T-helper 2 cell treated with Interferon-gamma antibody and Interleukin-4, amounts not matched to agents 5 μg/mL and 100 μg/mL, for 36 hours (primary cell): ENCODE measurements at places on chromosomes 2 and 18.

DNA sequence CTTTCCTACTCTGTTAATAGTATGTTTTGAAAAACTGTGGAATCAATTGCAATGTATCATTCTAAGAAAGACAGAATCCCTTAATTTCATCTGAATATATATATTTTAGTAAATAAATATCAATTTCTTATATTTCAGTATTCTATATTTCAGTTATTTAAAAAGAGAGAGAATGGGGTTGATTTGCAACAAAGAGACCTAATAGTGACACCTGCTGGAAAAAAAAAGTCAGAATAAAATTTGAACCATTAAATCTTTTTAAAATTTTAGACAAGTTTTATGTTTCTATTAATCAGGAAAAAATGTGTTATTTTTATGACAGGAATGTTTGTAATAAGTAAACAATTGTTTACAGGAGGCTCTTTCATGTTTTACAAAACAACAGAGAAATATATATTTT lies 20.7 kb upstream of the CCNT2 start:
- no peak for DNase-seq

DNA sequence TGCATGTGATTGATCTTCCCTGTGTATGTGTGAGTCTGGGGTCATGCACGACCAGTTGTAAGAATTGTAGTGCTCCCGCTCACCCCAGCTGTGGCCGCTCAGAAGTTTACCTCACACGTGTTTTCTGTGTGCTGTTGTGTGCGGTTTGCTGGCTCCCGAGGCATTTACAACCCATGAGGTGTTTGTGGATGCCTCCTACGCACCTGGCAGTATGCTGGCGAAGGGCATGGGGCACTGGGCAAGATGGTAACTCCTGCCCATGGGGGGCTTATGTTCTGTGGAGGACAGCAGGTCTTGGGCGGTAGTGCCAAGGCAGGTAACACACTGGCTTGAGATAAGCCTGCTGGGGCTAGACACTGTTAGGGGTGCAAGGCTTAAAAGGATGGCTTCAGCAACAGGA lies 102.6 kb upstream of the HS6ST1 start:
- DNase-seq = no peak

GRCh38 chr2:126765395-126765794 lies 109.4 kb downstream of the GYPC start:
- no peak for DNase-seq

DNA sequence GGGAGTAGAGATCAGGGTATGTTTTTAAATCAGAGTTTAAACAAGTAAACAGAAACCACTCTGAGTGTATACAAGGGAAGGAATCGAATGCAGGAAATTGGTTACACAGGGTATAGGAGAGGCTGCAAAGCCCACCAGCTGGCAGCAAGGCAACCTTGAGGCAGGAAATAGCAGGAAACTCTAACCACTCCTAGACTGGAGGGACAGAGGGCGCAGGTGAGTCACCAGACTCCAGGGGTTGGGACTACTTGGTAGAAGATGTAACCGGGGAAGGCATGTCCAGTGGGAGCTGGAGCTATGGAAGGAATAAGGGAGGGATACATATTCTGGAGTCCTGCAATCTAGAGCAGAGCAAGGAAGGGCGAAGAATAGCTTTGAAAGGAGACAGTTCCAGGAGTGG lies 152.3 kb downstream of the MEIS1 start:
- no peak for DNase-seq

DNA sequence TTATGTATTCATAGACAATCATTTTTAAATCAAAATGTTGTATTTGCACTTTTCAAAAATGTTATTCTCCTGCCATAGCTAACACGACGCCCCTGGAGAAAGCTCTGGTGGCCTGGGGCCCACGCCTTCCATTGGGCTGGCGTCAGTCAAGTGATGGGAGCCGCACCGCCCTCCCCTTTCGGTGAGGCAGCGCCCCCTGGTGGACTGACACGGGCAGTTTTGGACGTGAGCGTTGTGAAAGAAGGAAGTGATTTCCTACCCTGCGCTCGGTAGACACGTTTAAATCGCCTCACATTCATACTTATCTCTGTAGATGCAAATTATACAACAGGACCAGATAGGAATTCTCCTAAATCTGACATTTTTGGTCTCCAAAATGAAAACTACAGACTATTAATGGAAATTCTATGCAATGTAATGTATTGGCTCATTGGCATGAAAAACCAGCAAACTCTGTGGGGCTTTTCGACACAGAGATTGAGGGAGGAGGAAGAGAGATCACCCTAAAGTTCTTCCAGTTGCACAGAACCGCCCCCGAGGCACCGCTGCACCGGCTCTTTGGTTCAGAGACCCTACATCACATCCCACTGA lies 326.2 kb upstream of the SOX11 start:
- peak; percentile 43 for DNase-seq

DNA sequence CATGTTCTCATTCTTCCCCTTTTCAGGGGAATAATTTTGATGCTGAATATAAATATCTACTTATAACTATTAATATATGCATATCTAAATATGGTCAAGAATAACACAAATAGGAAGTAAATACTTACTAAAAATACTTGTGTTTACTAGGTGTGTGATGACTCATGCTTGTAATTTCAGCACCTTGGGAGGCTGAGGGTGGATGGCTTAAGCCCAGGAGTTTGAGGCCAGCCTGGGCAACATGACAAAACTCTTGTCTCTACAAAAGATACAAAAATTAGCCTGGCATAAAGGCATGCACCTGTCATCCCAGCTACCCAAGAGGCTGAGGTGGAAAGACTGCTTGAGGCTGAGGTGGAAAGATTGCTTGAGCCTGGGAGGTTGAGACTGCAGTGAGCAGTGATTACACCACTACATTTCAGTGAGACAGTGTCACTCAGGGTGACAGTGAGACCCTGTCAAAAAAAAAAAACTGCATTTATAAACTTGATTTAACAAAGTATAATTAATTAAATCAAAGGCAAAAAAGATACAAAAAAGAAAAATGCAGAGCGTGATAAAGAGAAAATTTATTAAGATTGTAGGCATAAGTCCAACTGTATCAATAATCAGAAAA lies 703.1 kb upstream of the VRK2 start:
- DNase-seq = no peak

DNA sequence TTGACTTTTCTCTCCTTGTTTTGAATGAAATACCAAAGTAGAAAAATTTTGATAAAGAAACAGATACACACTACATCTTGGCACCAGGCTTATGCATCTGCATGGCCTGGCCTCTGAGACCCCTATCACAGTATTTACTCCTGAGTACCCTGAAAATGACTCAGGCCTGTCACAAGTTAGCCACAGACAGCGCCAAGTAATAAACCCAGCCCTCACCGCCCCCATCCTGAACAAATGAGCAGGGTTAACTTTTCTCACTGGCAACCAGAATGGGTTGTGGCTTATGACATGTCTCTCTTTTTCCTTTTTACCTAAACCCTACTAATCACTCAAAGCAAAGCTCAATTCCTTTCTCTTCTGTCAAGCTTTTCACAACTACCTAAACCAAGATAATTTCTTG lies 35.3 kb downstream of the SPRED2 start:
- DNase-seq = peak; percentile 42

DNA sequence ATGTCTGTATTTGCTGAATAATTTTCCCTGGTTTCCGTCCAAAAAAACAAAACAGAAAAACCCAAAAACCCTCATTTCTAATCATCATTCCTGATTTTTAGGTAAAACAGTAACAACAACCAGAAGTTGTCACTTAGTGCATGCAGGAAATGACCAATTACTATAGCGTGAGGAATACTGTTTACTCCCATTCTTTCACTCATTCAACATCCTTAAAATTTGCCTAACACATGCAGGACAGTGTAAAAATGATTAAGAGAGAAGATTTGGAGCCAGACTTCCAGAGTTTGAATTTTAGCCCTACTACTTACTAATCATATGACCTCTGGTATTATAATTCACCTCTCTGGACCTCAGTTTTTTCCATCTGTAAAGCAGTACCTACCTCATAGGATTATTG lies 83.1 kb downstream of the FIGN start:
- DNase-seq = no peak

GRCh38 chr2:150030436-150031190 lies 443.0 kb upstream of the MMADHC start:
- no peak for DNase-seq

GRCh38 chr2:11213090-11213638 lies 57.9 kb downstream of the SLC66A3 start:
- no peak for DNase-seq

- DNase-seq = peak; percentile 54
These were observed 1.4 kb upstream of the SERTAD2 start for GRCh38 chr2:64655018-64655664.

- DNase-seq = no peak
These were observed 418.3 kb upstream of the DDX18 start for GRCh38 chr2:117396161-117396560.

DNA sequence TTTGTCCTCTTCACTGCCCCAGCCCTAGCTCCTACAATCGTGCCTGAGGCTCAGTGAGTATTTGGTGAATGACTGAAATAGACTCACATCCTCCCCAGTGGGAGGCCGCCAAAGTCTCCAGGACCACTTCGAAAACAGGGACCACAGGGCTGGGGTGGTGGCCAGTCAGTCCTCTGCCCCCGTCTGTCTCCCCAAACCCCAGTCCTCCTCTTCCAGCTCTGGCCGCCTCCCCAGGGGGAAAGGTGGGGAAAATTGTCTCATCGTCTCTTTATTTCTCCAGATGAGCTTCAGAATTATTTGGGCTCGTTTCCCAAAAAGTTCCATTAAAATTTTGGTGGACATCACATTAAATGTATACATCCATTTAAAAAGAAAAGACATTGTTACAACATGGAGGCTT lies 43.5 kb downstream of the NPPC start:
- no peak for DNase-seq

GRCh38 chr2:113791697-113792590 lies 35.5 kb upstream of the SLC35F5 start:
- peak; percentile 54 for DNase-seq

DNA sequence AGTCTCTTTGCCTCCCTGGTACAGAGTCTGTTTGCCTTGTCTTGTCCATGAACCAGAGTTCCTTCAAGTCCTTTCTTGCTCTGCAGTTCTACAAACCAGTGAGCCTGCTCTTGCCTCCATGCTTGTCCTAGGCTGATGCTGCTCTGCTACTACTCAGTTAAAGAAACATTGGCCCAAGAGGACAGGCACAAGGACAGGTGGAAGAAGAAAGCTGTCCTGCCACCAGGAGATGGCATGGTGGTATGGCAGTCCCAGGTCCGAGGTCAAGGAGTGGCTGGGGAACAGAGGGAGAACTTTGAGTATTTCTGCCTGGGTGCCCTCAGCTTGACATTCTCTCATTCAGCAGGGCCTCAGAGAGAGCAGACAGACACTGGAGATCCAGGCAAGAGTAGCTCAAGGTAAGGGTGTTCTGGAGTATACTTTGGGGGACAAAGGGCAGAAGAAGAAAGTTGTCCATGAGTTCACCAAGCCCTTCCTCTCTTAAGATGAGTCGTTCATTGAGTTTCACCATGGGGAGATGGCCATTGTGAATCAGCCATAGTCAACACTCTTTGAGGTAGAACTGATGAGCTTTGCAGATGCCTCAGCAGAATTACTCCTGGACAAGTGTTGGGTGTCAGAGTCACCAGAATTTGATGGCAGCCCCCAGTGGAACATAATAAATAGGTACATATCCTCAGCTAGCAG lies 20.4 kb downstream of the TTC32 start:
- DNase-seq = no peak

GRCh38 chr2:62495761-62496160 lies 10.2 kb downstream of the TMEM17 start:
- DNase-seq = no peak

GRCh38 chr18:54720620-54721019 lies 107.7 kb upstream of the RAB27B start:
- no peak for DNase-seq

DNA sequence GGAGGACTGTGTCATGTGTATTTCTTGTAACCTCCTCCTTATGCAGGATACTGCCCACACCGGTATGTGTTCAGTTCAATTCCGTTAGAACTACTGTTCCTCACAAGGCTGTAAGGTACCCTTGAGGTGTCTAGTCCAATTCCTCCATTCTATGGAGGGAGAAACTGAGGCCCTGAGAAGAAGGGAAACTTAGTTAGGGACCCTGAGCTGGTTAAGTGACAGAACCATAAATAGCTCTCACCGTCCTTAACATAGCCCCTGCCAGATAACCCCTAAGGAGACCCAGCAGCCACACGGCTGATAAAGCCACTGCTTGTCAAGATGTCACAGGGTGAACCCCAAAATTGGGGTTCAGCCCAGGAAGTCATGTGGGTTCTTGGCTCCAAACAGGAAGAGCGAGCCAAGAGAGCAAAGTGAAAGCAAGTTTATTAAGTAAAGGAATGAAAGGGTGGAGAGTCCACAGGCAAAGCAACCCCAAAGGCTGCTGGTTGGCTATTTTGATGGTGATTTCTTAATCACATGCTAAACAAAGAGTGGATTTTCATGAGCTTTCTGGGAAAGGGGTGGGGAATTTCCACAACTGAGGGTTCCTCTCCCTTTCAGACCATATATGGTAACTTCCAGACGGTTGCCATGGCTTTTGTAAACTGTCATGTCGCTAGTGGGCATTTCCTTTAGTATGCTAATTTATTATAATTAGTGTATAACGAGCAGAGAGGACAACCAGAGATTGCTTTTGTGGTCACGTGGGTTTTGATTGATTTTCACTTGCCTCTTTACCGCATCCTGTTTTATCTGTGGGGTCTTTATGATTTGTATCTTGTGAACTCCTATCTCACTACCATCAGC lies 83.4 kb upstream of the RTN4 start:
- peak; percentile 40 for DNase-seq

DNA sequence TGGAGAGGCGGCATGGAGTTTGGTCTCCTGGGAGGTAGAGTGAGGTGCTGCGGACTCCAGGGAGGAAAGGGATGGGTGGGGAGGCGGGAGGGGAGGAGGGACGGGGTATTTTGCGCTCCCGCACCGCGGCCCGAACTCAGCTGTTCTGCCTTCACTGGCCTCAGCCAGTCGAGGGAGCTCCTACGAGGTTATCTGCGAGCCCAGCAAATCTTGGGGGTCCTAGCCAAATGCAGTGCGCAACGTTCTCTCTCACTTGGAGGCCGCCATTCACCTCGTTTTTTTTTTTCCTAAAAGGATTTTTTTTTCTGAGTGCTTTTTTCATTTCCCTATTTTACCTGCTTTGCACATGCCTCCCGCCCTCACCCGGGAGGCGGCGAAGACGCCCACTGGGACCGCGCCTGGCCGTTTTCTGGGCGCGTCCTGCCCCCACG lies 877 bp upstream of the BCL2L11 start:
- no peak for DNase-seq

DNA sequence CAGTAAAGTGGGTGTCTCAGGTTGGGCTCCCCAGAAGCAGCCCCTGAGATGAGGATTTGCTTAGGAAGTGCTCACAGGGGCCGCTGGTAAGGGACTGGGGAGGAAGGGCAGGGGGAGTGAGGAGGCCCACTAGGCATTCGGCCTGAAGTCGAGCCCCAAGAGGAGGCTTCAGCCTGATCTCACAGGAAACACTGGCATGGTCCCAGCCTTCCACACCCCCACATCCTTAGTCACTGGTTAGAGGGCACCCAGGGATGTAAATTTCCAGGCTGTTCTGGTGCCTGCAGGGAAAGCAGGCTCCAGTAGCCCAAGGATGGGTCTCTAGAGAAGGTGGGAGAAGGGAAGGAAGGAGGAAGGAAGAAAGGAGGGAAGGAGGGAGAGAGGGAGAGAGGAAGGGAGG lies 22.4 kb upstream of the KCNK3 start:
- DNase-seq = no peak

GRCh38 chr2:221747289-221747972 lies 175.3 kb upstream of the EPHA4 start:
- DNase-seq = no peak
